Foreskin keratinocyte (primary cell): ENCODE measurements at places on chromosomes 12 and 14.

DNA sequence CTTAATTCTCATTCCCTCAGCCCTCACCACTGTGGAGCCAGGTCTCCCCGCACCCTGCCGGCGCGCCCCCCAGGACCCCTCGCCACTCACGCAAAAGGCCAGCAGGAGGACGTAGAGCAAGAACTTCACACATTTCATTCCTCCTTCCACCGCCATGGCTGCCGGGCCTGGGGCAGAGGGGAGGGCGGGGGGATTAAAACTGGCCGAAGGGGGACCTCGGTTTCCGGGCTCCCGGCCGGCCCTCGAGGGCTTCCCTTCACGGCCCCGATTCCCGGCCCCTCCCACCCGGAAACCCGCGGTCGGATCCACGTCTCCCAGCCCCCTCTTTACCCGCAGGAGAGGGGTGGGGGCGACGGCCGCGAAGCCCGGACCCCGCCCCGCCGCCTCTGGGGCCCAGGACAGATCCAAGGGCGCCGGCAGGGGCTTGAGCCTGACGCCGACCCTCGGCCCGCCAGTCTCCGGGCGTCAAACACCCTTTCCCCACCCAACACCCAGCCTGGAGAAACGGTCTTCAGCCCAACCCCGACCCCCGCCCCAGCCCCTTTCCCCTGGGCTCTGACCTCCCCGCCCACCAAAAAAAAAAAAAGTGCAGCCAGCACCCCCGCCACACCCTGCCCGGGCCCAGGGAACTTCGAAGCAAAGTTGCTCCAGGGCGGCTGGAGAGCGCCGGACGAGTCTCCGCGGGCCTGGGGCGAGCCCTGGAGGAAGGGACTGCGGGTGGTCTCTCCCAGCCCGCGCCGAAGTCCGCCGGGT lies 447 bp downstream of the CD63 start:
- DNase-seq: no peak

- no peak for DNase-seq
Measured at GRCh38 chr14:55146425-55146824, 17.4 kb downstream of the LGALS3 start.

GRCh38 chr12:94481734-94482133 lies 22.1 kb upstream of the CEP83 start:
- DNase-seq: no peak

- no peak for DNase-seq
Measured at GRCh38 chr12:109521831-109522230, 44.4 kb downstream of the UBE3B start.

- DNase-seq: peak; percentile 14
Measured at GRCh38 chr12:111842556-111843396, 748 bp downstream of the MAPKAPK5 start.

DNA sequence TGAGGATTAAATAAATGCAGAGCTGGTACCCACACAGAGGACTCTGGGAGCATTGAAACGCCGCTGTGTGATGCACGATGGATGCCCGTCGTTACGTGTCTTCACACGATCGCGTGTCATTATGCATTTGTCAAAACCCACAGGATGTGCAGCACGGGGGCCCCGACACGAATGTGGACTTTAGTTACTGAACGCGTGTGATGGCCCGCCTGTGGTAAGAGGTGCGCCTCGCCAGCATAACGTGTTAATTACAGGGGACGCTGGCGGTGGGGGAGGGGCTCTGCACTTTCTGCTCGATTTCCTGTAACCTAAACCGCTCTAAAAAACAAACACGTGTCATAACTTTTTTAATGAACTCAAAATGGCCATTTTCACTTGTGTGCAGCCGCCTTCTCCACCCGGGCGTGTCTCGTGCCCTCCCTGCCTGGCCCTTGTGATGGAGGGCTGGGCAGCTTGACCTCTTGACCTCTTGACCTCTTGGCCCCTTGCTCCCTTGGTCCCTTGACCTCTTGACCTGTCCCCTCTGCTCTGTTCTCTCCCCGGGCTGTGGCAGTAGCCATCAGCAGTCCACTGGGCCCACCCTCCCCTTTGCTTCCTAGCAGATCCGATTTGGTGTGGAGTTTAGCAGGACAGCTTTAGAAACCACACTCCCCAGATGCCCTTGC lies 33.7 kb upstream of the GALNT9 start:
- no peak for DNase-seq

DNA sequence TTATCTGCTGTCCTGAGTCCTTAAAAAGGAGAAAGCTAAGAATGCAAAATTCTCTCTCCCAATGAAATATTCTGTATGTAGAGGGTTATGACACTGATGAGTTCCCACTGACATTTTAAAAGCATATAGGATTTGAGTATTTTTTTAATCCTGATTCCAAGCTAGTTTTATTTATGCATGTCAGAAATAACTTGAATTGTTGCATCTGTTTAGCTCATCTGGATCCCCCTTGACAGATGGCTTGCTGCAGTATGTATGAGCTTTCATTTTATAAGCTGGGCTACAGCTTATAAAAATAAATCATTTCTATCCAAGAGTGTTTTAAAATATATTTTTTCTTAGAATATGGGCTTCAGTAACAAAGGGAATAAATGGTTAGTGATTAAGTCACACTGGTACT lies 495.3 kb downstream of the NELL2 start:
- DNase-seq: no peak

DNA sequence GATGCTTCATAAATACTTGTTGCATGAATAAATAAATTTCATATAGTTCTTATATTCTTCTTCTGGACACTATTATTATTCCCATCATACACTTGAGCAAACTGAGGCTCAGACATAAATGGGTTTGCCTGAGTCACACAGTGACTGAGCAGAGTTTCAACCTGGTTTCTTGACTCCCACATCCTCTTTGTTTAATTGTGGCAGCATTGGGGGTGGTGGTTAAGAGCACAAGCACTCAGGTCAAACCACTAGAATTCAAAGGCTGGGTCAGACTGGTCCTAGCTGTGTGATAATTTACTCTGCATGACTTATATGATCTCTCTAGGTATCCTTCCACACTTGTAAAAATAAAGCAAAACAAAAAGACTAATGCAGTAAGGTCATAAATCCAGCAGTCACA lies 274.9 kb upstream of the SRRM4 start:
- DNase-seq: no peak

- DNase-seq: no peak
Measured at GRCh38 chr14:104751539-104752422, 1.2 kb upstream of the SIVA1 start.

DNA sequence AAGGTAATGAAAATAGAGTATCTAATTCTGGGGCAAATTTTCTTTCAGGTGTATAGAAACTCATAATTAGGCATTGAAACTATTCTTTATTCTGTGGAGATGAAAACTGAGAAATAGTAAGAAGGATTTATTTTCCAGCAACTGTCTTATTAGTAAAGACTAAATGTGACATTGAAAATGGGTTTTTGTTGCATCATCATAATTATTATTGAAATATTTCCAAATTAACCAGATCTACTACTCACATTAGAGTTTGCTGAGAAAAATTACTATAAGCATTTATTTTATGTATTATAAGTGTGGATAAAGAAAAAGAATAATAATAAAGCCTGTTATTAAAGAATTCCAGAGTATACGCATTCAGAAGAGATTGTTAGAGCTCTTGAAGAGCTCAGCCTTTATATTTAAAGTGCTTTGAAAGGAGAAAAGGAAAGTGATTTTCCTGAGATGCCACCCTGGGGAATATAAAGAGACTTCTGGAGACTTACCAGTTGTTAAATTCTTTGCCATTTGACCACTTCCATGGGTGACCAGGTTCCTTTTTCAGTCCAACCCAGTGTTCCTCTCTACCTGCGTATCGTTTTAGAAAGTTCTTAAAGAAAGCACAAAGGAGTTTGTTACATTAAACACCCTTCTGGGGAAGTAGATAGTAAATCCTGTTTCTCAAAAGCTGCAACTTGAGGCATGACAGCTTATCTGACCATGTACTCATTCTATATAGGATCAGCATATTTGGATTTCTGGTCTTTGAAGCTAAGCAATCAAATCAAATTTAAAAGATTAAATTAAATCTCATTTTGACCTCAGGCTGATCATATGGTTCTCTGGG lies 6.4 kb downstream of the CD69 start:
- no peak for DNase-seq

DNA sequence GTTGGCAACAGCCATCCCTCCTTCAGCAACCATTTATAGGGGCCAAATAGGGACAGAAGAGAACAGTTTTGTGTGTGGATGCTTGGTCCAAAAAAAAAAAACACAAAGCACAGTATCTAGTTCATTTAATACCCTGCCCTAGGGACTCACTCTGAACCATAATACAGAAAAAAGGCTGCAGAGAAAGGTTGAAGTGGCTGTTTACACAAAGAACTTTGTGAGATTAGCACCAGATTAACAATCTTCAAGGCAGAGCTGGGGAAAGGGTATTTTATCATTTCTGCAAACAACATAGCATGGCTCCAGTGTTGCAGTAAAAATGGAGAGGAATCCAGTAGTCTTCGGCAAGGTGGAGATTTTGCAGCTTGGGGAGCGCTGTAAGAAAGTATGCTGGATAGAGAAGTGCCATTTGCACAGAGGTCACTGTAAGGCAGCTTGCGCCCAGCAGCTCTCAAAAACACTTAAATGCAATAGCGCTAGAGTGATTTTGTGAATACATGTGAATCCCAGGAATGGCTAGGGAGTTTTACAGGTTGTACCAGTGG lies 124.2 kb upstream of the PLEKHA5 start:
- no peak for DNase-seq

- DNase-seq: no peak
Measured at GRCh38 chr12:15049461-15050153, 76.8 kb downstream of the PDE6H start.

DNA sequence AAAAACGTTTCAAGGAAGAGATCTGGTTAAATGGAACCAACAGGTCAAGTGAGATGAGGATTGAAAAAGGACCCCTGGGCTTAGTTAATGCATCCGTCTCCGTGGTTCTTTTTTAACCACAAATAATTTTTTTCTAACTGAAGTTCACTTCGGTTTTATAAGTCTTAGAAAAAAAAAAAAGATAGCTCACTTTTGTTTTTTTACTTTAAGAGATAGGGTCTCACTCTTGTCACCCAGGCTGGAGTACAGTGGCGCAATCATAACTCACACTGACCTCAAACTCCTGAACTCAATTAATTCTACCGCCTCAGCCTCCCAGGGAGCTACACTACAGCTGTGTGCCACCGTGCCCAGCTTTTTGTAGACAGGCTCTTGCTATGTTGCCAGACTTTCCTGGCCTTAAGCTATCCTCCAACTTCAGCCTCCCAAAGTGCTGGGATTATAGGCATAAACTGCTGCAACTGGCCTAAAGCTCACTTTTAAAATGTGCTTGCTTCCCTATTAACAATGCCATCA lies 11.8 kb downstream of the HNRNPC start:
- DNase-seq: no peak

DNA sequence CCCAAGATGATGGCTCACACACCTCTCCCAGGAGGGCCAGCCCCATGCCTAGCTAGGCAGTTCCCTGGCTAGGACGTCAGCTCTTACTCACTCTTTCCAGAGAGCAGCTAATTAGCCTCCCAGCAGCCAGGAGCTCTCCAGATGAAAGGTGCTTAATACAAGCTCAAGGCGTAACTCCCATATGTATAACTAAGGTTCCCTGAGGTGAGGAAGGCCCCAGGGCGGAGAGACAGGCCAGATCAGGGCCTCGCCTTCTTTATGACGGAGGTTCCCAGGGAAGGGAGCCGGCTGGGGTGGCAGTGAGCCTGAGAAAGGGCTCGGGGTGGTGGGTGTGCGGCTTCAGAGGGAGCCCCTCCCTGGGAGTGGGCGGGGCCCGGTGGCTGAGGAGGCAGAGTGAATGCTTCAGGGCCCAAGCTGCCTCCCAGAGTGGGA lies 26.4 kb upstream of the ZFP36L1 start:
- peak; percentile 93 for DNase-seq

DNA sequence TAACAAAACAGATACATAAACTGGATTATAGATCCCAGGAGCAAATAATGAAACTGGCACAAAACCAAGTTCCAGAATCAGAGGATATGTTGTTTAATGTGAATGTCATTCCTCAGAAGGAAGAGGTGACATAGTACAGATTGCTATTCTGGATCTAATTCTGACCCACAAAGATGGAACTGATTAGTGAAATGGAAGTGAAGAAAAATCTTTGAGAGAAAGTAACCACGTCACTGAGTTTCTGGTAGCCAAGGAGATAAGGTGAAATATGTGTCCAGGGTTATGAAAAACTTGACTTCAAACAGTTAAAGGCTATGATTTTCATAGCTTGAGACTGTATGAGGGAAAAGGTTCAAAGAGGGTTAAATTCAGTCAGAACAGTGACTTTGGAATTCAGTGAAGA lies 8.3 kb downstream of the OR10AD1 start:
- DNase-seq: no peak

DNA sequence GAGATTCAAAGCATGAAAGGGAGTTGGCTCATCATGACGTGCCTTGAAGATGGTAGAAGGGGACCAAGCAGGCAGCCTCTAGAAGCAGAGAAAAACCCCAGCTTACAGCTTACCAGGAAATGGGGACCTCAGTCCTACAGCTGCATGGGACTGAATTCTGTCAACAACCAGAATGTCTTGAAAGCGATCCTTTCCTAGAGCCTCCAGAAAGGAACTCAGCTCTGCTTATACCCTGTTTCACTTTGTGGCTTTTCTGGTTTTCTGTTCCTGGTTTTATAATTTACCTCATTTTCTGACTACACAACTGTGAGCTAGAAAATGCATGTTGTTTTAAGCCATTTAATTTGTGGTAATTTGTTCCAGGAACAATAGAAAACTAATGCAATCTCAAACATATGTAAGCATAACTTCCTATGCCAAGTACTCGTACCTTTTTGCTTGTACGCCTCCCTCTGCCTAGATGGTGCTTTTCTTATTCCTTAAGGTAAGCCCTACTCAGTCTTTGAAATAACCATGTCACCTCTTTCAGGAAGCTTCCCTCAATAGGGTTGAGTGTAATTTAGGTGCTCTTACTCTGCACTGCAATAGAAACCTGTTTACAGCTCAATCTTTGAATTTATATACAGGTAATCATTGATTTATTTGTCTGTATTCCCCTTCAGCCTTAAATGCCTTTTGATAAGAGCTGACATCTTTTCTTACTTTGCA lies 348.8 kb downstream of the TMEM117 start:
- no peak for DNase-seq

DNA sequence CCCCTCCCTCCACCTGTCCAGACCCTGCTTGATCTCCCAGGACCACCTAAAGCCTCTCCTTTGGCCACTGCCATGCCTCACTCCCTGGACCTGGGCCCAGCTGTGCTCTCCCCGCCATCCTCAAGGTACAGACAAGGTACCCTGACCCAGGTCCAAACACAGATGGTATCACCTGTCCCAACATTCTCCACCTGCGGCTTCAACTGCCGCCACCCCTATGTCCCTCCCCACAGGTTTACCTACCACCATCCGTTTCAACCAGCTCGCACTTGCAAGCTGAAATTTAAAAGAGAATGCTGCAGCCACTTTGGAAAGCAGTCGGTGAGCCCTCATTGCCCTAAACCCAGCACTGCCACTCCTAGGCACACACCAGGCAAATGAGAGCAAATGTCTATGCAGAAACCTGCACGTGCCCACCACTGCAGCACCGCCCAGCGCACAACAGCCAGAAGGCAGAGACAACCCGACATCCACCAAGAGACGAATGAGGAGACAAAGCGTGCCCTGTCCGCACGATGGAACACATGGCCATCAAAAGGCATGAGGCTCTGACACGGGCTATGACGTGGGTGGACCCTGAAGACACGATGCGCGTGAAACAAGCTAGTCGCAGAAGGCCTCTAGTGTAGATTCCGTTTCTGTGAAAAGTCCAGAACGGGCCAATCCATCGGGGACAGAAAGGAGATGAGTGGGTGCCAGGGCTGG lies 71.0 kb downstream of the RFLNA start:
- DNase-seq: no peak
